Mononuclear cell (primary cell): ENCODE measurements at places on chromosomes 13 and 19. TPM values are rescaled to one million over a fixed set of nuclear protein-coding genes. Genes with fewer than 3 reads are reported as not detected.

NCAN gene
- total RNA-seq, result not detected

R3HDM4 gene
- total RNA-seq, result 134 TPM

AZU1 gene
- total RNA-seq, result 0.31 TPM

LSR gene
- total RNA-seq, result 13.1 TPM

KCNN4 gene
- 9.9 TPM for total RNA-seq

ATP13A1 gene
- 78.2 TPM for total RNA-seq

GZMM gene
- 63.7 TPM for total RNA-seq

CGB5 gene
- total RNA-seq, result not detected

TTC9B gene
- 0.10 TPM for total RNA-seq

GGN gene
- total RNA-seq, result not detected

ZNF253 gene
- total RNA-seq, result 6.6 TPM

ZNF578 gene
- total RNA-seq, result 1.3 TPM

BICRA gene
- total RNA-seq, result 21.9 TPM

SLC27A5 gene
- 1.9 TPM for total RNA-seq

SMIM24 gene
- not detected for total RNA-seq

SBK2 gene
- not detected for total RNA-seq

LILRA1 gene
- 18.5 TPM for total RNA-seq

MBD3L2 gene
- not detected for total RNA-seq

CYP2B6 gene
- not detected for total RNA-seq

PSG5 gene
- total RNA-seq, result not detected

TMPRSS9 gene
- 0.10 TPM for total RNA-seq

APOC4 gene
- total RNA-seq, result not detected

WDR88 gene
- not detected for total RNA-seq

KIR3DL2 gene
- 0.84 TPM for total RNA-seq

RCBTB2 gene
- total RNA-seq, result 10.4 TPM

P2RY11 gene
- total RNA-seq, result 8.3 TPM

PRRG2 gene
- 1.4 TPM for total RNA-seq

ZNF763 gene
- 1.7 TPM for total RNA-seq

CPB2 gene
- not detected for total RNA-seq

TPTE2 gene
- total RNA-seq, result not detected

SOX1 gene
- not detected for total RNA-seq

HCST gene
- total RNA-seq, result 58.1 TPM

ZNF460 gene
- 90.5 TPM for total RNA-seq

PLPP2 gene
- total RNA-seq, result under 0.01 TPM

MCEMP1 gene
- total RNA-seq, result 1.8 TPM

IGSF23 gene
- total RNA-seq, result not detected

HRC gene
- total RNA-seq, result not detected

CYSLTR2 gene
- 4.7 TPM for total RNA-seq

SGCG gene
- total RNA-seq, result not detected

ZNF540 gene
- total RNA-seq, result 7.5 TPM

SHFL gene
- 28.0 TPM for total RNA-seq

SIGLECL1 gene
- total RNA-seq, result not detected
